ENCODE measurements at places on chromosomes 7 and 10.

DNA sequence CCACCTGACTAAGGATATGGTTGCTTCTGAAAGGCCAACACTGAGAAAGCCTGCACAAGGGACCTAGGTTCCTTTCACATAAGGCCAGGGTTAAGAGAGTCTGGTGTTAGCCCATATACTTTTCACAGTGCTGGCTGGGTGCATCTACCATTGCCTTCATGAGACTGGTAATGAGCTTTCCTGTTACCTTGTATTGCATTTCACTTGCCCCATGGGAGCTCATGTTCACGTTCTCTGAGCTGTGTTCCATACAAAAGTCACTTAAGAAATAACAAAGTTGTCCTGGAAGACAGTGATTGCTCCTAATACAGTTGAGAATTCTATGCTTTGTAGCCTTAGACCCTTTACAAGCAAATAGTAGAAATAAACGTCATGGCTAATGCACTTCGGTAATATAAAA is 337.8 kb upstream of the TEX47 start:
- DNase-seq = no peak

GRCh38 chr10:32149252-32149955 is 93.2 kb upstream of the KIF5B start:
- no peak for DNase-seq

GRCh38 chr7:92847305-92847704 is 10.9 kb upstream of the CDK6 start:
- DNase-seq = no peak

DNA sequence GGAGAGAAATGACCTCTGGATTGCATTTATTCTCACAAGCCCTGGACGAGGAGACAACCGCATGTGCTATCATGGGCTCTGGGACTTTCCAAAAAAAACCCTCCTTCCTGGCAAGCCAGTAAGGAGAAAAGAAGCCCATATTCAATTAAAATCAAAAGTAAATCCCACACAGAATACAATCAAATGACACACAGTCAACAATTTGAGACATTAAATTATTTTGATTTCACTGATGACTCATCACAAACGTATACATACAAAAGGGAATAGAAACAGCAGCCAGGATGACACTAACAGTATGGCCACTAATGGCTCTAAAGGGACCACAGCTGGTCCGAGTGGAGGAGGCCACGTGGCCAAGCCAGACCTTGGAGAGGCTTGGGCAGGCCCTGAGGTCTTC is 24.9 kb downstream of the LRRC20 start:
- DNase-seq = no peak

DNA sequence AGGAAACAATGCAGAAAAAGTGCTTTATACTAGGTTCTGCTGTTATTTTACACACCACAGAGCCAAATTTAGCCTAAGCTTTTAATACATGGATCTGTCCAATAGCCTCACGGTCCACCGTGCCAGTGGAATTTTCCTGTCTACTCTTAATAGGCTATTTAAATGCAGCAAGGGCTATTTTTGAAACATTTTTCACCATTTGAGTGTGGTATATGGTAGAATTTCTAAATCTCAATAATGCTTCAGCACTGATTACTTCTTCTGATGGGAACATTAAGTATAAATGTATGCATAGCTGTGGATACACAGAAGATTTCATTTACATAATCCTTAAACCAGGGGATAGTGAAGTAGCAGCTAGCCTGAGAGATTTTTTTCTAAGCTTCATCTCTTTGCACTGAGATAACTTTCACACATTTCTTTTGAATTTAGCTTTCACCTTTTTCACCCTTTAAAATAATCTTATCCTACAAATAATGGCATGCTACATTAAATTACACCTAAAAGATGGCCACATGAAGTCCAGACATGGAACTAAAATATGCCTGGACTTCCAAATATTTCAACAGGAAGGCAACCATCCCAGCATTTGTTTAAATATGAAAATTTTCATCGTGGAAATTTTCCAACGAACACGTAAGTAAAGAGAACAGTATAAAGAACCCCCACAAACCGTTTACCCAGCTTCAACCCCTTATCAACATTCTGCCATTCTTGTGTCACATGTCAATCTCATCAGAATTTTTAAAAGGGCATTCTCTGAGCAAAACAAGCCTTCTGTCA is 45.4 kb downstream of the AMPH start:
- DNase-seq = no peak

DNA sequence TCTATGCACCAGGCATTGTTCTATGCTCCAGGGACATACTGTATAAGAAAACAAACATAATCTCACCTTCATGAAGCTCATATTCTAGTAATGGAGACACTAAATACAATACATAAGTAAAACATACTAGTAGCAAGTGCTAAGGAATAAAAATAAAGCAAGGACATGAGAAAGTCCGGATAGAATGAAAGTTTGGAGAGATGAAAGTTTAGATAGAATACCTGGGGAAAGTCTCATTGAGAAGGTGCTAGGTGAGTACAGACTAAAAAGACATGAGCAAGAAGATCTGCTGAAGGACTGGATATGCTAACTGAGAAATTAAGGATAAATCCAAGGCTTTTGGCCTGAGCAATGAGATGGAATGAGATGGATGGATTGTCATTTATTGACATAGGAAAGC is 34.0 kb downstream of the CCDC186 start:
- no peak for DNase-seq

DNA sequence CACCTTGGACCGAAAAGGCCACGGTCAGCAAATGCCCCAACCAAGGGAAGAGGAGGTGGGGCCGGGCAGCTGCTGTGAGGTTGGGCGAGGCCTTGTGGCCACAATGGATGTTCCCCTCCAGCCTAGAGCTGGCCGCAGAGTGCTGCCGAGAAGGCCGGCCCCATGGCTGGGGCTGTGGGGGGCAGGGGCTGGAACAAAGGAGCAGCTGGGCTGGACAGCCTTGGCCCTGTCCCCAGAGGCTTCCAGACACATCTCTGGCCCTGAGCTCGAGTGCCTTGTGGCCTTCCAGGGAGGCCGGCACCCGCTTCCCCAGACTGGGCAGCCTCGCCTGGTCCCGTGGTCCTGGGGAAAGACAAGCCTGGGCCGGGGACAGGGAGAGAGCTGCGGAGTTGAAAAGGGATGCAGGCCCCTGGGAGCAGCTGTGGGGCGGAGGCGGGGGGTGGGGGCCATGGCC is 88.0 kb downstream of the PDGFA start:
- DNase-seq = no peak

DNA sequence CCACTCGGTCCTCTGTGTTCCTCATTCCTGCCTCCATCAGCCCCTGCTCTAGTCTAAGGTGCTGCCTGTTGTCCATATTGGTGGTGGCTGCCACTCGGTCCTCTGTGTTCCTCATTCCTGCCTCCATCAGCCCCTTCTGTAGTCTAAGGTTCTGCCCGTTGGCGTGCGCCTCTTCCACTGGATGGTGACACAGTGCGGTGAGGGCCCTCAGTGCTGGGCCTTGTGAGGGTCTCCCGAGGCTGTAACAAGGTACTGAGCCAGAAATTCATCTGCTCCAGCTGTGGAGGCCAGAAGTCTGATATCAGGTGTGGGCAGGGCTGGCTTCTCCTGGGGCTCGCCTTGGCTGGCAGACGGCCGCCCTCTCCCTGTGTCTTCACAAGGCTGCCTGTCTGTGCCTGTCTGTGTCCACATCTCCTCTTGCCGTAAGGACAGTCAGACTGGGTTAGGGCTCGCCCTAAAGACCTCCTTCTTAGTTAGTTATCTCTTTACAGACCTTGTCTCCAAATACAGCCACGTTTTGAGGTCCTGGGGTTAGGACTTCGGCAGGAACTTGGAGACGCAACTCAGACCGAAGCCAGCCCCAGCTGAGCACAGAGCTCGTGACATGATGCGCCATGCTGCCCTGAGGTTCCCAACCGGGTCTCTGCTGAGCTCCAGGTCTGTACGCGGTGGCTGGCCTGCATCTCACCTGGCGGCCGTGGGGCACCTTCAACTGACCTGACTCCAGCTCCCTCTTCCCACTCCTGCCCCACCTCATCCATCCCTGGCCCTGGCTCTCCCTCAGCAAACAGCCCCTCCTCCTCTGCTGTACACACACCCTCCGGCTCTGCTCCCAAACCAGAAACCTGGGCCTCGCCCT is 181.4 kb upstream of the SHH start:
- DNase-seq = no peak

DNA sequence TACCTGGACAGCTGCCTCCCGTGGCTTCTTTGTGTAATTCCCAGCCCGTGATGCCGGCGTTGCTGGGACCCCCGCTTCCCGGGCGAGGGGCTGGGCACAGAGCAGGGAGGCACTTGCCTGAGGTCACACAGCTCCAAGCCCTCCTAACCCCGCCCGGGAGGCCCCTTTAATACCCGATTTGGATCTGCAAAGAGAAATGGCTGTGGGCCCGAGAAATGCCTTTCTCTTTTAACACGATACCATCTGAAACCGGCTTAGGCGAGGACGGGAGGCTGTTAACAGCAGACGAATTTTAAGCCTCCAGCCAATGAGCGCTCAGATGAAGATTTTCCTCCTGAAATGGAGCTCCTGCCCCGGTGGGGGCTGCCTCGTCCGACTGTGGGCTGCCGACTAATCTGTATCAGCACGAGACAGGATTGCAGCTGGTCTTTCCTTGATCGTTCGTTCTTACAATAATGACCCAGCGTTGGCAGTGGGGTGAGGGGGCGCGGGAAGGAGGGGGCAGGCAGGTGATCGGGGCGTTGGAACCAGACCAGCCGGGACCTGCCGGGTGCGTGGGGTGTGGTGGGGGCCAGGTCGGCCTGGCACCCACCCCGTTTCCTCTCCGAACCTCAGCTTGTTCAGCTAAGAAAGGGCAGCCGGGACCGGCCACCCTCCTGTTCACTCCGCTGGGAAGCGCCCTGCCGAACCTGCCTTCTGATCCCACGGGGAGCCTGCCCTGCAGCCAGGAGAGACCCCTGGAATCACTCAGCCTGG is 36.2 kb upstream of the FOXL3 start:
- no peak for DNase-seq

DNA sequence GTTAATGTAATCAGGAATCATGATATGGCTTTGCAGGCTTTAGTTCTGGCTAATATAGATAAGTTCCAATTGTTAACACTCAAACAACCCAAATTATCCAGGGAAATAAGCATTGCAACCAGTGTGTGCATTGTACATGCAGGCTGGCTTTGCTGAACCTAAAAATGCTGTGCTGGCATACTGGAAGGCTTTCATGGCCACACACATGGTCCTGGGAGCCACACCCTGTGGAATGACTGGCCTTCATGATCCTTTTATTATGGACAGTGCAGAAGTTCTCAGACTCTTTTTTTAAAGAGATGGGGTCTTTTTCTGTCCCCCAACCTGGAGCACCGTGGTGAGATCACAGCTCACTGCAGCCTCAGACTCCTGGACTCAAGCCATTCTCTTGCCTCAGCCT is 5.0 kb downstream of the ELMO1 start:
- no peak for DNase-seq

DNA sequence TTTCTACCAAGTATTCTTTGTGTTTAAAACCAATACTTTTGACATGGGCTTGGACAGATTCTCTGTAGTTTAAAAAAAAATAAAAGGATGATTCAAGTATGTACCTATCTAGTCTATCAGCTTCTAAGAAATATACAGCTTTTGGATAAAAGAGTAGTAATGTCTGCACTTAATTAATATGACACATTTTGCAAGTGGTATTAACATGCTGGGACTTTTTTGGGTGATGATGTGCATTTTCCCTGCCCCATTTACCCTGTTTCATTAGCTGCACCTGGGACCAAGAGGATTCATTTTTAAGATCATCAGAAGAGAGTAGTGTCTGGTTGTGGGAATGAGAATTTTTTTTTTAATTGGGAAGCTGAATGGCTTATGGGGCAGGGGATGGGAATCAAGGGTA is 236.2 kb upstream of the KLF14 start:
- DNase-seq = no peak

- DNase-seq = no peak
These were observed 186.2 kb downstream of the CFTR start for GRCh38 chr7:117666031-117666430.

- DNase-seq = no peak
These were observed 6.6 kb upstream of the INTS1 start for GRCh38 chr7:1510780-1511154.

DNA sequence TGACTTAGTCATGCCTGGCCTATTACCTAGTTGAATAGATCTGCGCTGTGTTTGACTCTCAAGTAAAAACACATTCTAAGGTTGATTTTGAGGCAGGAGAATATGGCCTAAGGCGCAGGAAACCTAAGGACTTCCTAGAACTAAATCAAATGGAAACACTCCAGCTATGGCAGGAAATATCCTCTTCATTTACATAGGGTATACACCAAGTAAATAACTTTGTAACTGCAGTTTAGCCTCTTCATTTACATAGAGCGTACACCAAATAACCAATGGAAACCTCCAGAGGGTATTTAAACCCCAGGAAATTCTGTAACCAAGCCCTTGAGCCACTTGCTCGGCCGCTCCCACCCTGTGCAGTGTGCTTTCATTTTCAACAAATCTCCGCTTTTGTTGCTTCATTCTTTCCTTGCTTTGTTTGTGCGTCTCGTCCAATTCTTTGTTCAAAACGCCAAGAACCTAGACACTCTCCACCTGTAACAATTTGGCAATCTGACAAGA is 35.6 kb upstream of the XRCC2 start:
- no peak for DNase-seq

GRCh38 chr7:56007167-56007652 is 42.8 kb downstream of the NIPSNAP2 start:
- no peak for DNase-seq

- DNase-seq = no peak
These were observed 37.5 kb downstream of the NT5C2 start for GRCh38 chr10:103155471-103156085.

DNA sequence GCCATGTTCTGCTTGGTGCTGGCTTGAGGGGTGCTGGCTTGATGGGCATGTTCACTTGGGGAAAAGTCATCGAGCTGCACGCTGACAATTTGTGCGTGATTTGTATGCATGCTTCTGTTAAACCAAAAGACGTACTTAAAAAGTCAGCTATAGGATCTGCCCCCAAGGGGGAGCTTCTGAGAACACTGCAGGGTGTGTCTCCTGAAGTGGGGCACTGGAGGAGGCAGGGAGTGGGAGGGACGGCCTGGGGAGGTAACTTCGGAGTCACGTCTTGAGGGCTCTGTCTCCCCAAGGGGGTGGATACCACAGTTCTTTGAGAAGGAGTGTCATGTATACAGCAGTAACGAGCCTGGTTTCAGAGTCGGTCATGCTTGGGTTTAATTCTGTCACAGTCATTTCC is 406.5 kb downstream of the PLXNA4 start:
- DNase-seq = no peak

DNA sequence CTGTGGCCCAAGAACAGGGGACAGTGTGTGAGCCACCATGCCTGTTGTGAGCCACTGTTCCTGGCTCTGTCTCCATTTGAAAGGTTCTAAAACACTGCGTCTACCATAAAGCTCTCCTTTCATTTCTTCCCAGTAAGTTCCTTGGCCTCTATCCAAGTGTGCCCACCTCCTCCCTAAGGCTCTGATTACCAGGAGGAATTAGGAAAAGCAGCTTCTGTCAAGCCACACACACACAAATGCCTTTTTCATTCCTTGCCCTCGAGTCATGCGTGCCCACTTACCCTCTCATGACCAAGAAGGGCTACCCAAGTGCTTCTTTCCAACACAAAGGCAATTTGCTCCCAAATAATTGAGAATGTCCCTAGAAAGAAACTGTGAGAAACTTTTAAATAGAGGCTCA is 70.8 kb upstream of the PARD3 start:
- DNase-seq = no peak

Measured in stimulated activated CD4-positive, alpha-beta T cell treated with anti-CD3 and anti-CD28 coated beads, Interleukin-1b, Interleukin-23, amount 100 ng/mL, for 1 hour (primary cell).